ENCODE measurements at places on chromosomes 3 and 15.

DNA sequence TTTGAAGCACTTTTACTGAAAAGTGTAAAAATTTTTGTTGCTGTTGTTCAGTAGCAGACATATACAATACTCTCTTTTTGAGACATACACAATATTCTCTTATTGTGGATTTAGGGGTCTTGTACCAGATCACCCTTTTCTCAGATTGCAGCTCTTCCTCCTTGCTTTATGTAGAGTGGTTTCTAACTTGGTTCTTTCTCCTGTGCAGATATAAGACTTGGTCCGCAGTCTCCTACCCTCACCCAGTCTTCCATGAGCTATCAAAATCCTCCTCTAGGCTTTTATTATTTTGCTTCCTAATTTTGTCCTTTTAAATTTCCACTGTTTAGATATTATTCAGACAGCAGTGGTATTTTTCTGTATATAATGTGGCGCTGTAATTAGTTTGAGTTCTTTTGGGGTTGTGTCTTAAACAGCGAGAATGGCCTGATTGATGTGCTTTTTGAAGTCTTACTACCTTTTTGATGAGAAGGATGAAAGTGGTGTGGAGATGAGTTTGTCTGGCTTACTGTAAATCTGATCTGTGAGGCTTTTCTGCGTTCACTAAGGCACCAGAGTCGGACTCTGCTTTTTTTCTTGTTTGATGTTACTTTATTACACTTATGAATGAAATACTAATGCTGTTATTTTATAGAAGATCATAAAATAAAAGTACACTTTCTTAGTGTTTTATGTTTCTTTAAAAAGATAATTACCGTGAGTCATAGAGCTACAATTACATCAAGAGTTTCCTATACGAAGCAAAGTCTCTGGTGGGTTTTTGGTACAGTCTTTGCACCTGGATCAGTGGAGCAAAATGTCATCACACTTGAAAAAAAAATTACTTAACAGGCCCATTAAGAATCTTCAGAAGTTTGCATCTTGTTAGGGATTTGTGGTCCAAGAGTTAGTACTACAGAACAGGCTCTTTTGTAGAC is 27.8 kb downstream of the FNDC3B start:
- H3K27me3 ChIP-seq: no peaks in the 10 kb centered on the region
- no peak for DNase-seq
- no peak overlapping the region for H3K4me3 ChIP-seq
- H3K27ac ChIP-seq: no peak overlapping the region
- H3K36me3 ChIP-seq: no peaks in the 10 kb centered on the region

- H3K4me3 ChIP-seq: no peak overlapping the region
- DNase-seq: no peak
- peaks cover 7% of the 10 kb centered on the region for H3K4me1 ChIP-seq
Measured at GRCh38 chr15:58521293-58521991, 89.7 kb downstream of the LIPC start.

DNA sequence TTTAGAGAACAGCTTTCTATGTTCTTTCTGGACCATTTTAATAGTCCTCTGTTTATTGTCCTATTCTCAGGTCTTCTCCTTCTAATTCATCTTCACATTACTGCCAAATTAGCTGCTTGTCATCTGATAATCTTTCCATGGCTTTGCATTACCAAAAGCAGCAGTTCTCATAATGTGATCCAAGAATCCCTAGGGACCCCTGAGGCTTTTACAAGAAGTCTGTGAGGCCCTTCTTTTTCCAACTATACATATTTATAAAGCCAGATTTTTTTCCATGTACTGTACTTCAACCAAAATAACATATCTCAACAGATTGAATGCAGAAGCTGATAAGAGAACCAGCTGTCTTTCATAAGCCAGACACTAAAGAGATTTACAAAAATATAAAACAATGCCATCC is 162.5 kb upstream of the BFSP2 start:
- peaks cover 11% of the 10 kb centered on the region for H3K4me1 ChIP-seq
- no peaks in the 10 kb centered on the region for H3K36me3 ChIP-seq
- no peak overlapping the region for H3K4me3 ChIP-seq
- no peak overlapping the region for H3K27ac ChIP-seq
- no peaks in the 10 kb centered on the region for H3K27me3 ChIP-seq
- DNase-seq: peak; percentile 33

- no peak for DNase-seq
- no peaks in the 10 kb centered on the region for H3K27me3 ChIP-seq
- H3K4me1 ChIP-seq: no peaks in the 10 kb centered on the region
- H3K4me3 ChIP-seq: no peak overlapping the region
- no peaks in the 10 kb centered on the region for H3K36me3 ChIP-seq
Measured at GRCh38 chr3:145864336-145864735, 296.6 kb downstream of the PLOD2 start.

GRCh38 chr3:2343031-2343682 is 244.5 kb downstream of the CNTN4 start:
- no peaks in the 10 kb centered on the region for H3K27me3 ChIP-seq
- H3K4me1 ChIP-seq: no peaks in the 10 kb centered on the region
- DNase-seq: no peak
- H3K27ac ChIP-seq: no peak overlapping the region
- H3K4me3 ChIP-seq: no peak overlapping the region

GRCh38 chr3:45244356-45244755 is 18.3 kb upstream of the TMEM158 start:
- H3K27ac ChIP-seq: no peak overlapping the region
- H3K36me3 ChIP-seq: no peaks in the 10 kb centered on the region
- no peak overlapping the region for H3K4me3 ChIP-seq
- H3K27me3 ChIP-seq: no peaks in the 10 kb centered on the region
- no peak for DNase-seq

DNA sequence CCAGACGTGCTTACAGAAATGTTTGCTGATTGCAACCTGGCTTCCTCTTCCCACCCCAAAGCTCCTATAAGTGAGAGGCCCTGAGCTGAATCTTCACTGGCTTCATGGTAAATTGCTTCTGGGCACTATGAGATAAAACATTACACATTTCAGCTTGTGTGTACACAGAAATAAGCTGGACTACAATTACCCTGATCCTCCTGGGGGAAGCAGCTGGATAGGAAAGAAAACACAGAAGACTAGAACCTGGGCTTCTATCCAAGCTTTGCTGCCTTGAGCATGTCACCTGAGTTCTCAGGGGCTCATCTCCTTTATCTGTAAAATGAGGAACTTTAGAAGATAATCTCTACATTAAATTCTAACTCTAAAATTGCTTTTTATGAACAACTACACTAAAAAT is 40.3 kb downstream of the THBS1 start:
- no peaks in the 10 kb centered on the region for H3K36me3 ChIP-seq
- no peaks in the 10 kb centered on the region for H3K4me1 ChIP-seq
- DNase-seq: no peak
- no peak overlapping the region for H3K27ac ChIP-seq

- no peaks in the 10 kb centered on the region for H3K36me3 ChIP-seq
- H3K27me3 ChIP-seq: no peaks in the 10 kb centered on the region
- DNase-seq: peak; percentile 83
- H3K27ac ChIP-seq: no peak overlapping the region
- no peaks in the 10 kb centered on the region for H3K4me1 ChIP-seq
Measured at GRCh38 chr3:99172736-99173657, 271.5 kb upstream of the DCBLD2 start.

GRCh38 chr3:71308836-71309235 is 274.7 kb downstream of the FOXP1 start:
- H3K4me1 ChIP-seq: peaks cover 68% of the 10 kb centered on the region
- H3K36me3 ChIP-seq: no peaks in the 10 kb centered on the region
- peak overlapping the region; percentile 94 for H3K27ac ChIP-seq
- no peaks in the 10 kb centered on the region for H3K27me3 ChIP-seq
- no peak overlapping the region for H3K4me3 ChIP-seq
- DNase-seq: no peak

DNA sequence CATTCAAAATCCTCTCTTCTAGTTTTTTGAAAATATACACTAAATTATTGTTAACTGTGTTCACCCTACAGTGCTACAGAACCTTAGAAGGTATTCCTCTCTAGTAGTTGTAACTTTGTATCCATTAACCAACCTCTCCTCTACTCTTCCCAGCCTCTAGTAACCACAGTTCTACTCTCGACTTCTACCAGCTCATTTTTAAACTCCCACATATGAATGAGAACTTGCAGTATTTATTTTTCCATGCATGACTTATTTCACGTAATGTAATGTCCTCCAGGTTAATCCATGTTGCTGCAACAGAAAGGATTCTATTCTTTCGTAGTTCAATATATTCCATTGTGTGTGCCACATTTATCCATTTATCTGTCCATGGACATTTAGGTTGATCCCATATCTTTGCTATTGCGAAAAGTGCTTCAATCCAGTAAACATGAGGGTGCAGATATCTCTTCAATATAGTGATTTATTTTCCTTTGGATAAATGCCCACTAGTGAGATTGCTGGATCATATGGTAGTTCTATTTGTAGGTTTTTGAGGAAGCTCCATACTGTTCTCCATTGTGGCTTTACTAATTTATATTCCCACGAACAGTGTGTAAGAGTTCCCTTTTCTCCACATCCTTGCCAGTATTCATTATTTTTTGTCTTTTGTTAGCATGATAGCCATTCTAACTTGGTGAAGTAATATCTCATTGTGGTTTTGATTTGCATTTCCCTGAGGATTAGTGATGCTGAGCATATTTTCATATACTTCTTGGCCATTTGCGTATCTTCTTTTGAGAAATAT is 113.7 kb upstream of the SMAD3 start:
- no peaks in the 10 kb centered on the region for H3K36me3 ChIP-seq
- H3K4me3 ChIP-seq: peak overlapping the region; percentile 33
- H3K4me1 ChIP-seq: peaks cover 48% of the 10 kb centered on the region
- H3K27me3 ChIP-seq: no peaks in the 10 kb centered on the region
- peak; percentile 84 for DNase-seq

- no peak overlapping the region for H3K27ac ChIP-seq
- no peak overlapping the region for H3K4me3 ChIP-seq
- DNase-seq: no peak
- H3K27me3 ChIP-seq: no peaks in the 10 kb centered on the region
- no peaks in the 10 kb centered on the region for H3K36me3 ChIP-seq
- H3K4me1 ChIP-seq: no peaks in the 10 kb centered on the region
Measured at GRCh38 chr3:112632596-112632995, 8.3 kb downstream of the CCDC80 start.

- no peak overlapping the region for H3K4me3 ChIP-seq
- no peaks in the 10 kb centered on the region for H3K4me1 ChIP-seq
- H3K27ac ChIP-seq: no peak overlapping the region
- DNase-seq: no peak
Measured at GRCh38 chr3:141321109-141321497, 47.2 kb upstream of the ZBTB38 start.

- no peaks in the 10 kb centered on the region for H3K36me3 ChIP-seq
- H3K27ac ChIP-seq: no peak overlapping the region
- no peaks in the 10 kb centered on the region for H3K4me1 ChIP-seq
- H3K4me3 ChIP-seq: no peak overlapping the region
Measured at GRCh38 chr15:68445351-68445750, 13.4 kb upstream of the ITGA11 start.

DNA sequence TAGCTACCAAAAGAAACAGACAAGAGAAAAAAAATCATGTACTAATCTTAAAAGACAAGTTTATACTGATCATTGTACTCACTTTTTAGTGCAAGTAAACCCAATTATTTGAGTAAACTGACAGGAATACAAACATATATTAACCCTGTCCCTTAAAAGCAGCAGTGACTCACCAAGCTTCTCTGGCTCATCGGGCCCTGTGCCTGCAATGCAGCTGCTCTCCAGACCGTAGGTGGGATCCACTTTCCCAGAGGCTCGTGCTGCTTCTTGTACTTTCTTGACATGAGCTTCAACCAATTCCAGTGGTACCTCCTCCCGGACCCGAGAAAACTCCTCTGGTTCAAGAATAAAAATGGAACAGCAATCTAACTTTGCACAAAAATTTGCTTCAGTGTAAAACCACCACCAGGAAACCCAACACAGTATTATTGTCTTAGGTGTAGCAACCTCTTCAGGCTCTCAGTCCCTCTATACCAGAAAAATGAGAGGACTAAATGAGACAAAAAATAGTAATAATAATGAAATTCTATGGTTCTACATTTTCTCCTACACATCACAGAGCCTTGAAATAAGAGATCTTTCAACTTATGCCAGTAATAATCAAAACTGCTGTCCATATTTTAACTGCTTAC is 82.6 kb upstream of the CSPG5 start:
- H3K4me3 ChIP-seq: no peak overlapping the region
- H3K4me1 ChIP-seq: no peaks in the 10 kb centered on the region

DNA sequence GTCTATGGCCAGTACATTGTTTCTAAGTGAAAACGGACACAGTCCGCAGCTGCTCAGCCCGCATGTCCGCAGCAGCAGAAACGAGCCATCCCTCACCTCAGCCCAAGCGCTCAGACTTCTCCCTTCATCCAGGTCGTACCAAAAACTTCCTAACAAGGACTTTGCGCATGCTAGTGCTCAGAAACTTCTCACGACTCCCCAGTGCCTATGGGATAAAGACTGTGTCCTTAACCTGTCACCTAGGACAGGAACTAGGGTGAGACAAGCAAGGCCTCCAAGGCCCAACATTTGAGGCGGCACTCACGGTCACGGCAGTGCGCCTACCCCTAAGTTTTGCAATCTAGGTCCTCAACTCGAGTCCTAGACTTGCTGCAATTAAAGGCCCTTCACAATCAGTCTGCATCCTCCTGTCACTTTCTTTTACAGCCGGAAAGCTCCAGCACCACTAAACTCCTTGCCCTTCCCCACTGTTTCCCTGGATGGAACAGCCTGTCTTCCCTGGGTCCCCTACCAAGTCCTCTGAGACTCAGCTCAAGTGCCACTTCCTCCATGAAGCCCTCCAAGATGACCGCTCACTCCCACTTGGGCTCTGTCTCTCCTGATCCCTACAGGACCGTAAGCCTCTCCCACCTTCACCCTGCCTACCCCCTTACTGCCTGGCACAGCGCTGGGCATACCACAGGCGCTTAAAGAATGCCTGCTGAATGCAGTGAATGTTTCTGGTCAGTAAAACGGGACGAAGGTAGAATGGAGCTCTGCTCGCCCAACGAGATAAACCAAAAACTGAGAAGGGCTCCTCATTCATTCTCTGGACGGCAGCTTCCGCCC is 1.2 kb downstream of the CLN6 start:
- peaks cover 2% of the 10 kb centered on the region for H3K36me3 ChIP-seq
- no peaks in the 10 kb centered on the region for H3K27me3 ChIP-seq
- peak overlapping the region; percentile 79 for H3K27ac ChIP-seq
- H3K4me3 ChIP-seq: peak overlapping the region; percentile 89
- H3K4me1 ChIP-seq: peaks cover 43% of the 10 kb centered on the region

- no peak overlapping the region for H3K27ac ChIP-seq
- peaks cover 98% of the 10 kb centered on the region for H3K36me3 ChIP-seq
- no peak for DNase-seq
- no peak overlapping the region for H3K4me3 ChIP-seq
Measured at GRCh38 chr3:183081459-183082183, 17.7 kb downstream of the MCCC1 start.

GRCh38 chr3:11689749-11690148 is 46.0 kb upstream of the VGLL4 start:
- no peak overlapping the region for H3K4me3 ChIP-seq
- peaks cover 38% of the 10 kb centered on the region for H3K4me1 ChIP-seq
- H3K36me3 ChIP-seq: no peaks in the 10 kb centered on the region
- DNase-seq: no peak
- H3K27ac ChIP-seq: peak overlapping the region; percentile 48

GRCh38 chr3:128188326-128188725 is 35.0 kb downstream of the EEFSEC start:
- H3K27ac ChIP-seq: no peak overlapping the region
- no peak for DNase-seq
- H3K27me3 ChIP-seq: no peaks in the 10 kb centered on the region

Measured in Karpas-422 (cell line).